Neural crest cell (in vitro differentiated cells): ENCODE measurements at places on chromosomes 1 and 21.

DNA sequence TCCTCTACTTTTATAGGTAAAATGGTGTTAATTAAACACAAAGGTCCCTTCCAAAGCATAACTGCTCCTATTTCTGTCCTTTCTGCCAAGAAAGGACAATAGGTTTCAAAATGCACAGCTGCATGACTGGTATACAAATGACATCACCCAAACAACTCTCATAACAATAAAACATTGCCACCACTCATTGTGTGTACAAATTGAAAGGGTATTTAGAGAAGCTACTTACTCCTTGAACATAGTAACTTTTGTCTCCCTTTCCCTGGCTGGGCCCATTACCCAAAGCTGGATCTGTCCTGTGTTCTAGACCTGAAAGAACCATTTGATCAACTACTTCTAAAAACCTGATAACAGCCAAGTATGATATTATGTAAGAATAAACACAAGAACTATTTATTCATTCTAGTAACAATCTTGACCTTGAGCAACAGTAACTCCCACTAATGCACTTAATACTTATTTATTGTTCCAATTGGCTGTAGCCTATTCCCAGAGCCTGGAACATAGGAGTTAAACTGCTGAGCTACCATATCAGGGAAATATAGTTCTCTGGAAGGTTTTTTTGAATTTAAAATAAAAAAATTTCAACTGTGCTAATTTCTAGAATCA, 38.2 kb downstream of the TTLL7 start:
- no peak for DNase-seq

DNA sequence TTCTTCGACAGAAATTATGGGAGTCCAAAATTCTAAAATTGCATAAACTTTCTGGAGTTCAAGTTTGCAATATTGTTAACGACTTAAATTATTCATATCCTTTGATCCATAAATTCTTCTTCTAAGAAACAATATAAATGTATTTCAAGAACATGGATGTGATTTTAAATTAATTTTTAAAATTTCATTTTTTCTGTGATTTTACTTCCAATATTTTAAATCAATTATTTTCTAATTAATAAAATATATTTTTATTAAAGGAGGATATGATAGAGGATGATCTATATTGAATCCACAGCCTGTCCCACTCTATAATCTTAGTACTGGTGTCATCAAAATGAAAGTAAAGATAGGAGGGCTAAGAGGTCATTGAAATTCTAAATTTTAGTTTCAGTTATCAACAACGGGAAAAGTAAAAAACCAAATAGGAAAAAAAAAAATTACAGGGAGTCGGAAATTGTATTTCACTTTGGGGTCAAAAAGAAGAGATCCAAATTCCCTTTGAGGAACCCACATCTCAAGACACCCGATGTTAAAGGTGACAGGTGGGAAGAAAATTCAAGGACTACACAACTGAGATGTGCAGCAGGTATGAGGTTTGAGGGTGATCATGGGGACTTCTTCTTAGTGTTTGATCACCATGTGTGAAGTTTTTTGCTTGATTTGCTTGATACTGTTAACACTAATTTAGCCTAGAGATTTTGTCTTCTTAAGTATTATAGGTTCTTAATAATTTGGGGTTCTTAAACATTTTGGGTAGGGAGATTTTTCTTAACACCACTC, 154.8 kb upstream of the RGS18 start:
- DNase-seq = no peak

DNA sequence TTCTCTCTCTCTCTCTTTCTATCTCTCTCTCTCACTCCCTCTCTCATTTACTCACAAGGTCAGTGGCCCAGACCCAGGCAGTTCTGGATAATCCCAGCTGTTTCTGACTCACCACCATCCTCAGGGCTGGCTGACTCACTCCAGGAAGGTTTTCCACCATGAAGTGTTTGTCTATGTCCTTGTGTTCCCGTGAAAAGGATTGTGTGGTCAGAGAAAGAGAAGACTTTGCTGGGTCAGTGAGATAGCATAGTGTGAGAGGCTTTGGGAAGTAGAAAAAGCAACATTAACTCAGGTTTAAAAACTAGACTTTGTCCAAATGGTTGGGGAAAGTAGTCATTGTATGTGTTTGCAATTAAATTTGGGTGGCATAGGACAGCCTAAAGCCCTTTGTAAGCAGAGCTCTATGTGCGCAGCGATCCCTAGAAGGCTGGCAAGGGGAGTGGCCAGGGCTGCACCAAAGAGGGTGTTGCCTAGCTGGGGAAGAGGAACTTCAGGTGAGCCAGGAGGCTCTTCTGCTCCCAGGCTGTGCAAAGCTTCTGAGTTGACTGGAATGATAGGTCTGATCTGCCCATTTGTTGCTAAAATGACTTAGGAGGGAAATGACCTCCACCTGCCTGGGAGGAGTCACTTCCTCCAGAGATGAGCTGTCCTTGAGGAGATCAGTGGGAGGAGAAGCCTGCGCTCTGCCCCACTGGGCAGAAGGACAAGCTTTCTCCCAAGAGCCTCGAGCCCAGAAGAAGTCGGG, 4.9 kb upstream of the CAPN2 start:
- DNase-seq = no peak

GRCh38 chr1:247175458-247175857, 3.6 kb upstream of the ZNF124 start:
- no peak for DNase-seq

GRCh38 chr1:10495952-10496351, 21.2 kb downstream of the PEX14 start:
- no peak for DNase-seq

DNA sequence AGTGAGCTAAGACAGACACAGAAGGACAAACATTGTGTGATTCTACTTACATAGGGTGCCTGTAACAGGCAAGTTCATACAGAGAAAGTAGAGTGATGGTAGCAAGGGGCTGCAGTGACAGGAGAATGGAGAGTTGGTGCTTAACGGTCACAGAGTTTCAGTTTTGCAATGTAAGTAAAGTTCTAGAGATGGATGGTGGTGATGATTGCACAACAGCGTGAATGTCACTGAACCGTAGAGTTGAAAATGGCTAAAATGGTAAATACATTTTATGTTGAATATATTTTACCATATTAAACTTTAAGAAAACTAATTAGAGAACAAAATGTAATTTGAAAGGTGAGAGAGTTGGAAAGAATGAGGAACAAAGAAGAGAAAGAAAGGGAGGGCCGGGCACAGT, 8.7 kb downstream of the CFAP107 start:
- no peak for DNase-seq

DNA sequence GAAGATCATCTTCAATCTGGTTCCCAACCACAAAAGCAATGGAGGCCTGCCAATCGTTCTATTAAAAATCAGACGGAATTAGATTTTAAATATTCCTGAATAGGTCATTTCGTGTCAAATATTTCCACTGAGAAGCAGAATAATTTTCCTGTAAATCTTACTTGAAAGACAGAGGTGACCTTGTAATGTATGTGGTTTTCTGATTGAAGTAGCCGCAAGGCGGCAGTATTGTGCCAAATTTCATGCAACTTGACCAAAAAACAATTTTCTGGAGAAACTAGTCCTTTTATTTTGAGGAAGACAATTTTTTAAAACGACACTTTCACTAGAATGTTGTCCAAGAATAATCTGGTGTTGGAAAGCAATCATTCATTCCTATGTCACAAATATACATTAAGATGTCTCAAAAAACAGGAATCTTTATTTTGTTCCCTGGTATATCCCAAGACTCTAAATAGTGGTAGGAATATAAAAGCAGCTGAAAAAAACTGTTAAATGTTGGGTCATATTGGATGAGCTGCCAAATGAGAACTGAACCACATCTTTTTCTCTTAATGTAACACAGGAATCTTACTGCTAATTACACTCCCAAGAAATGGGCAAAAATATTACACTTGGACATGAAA, 33.6 kb downstream of the SPAG17 start:
- peak; percentile 73 for DNase-seq

DNA sequence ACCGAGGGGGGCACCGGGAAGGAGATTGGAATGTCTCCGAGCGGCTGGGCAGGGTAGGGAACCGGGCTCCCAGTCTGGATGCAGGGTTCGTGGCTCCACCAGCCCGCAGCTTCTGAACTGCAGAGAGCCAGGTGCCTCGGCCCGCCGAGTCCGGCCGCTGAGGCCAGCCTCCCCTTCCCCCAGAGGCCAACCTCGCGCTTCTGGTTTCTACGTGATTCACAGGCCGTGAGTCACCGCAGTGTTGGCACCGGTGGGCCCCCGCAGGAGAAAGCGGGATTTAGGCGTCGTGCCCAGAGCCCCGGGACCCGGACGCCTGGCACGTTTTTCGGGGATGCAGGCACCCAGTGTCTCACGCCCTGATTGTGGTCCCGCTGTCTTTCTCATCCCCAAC, 458 bp downstream of the CRABP2 start:
- DNase-seq = no peak

DNA sequence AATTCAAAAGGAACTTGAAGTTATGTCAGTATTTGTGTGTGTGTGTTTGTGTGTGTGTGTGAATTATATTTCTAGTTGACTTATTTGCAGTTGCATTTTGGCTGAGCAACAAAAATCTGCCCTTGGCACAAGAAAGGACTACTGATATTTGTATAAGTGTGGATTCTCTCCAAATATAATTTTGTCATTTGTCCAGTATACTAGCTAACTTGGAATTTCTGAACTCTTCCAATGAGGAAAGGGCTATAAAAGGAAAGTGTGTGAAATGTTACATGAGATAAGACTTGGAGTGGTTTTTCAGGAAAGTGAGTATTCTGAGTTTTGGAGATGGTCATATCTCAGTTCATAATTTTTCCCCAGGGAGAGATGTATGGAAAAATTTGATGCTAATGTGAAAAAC, 1384.1 kb upstream of the B3GALT2 start:
- DNase-seq = no peak

- no peak for DNase-seq
Observed at GRCh38 chr1:112904071-112904830, 51.7 kb downstream of the SLC16A1 start.

- no peak for DNase-seq
Observed at GRCh38 chr1:101299141-101299540, 62.3 kb downstream of the S1PR1 start.

DNA sequence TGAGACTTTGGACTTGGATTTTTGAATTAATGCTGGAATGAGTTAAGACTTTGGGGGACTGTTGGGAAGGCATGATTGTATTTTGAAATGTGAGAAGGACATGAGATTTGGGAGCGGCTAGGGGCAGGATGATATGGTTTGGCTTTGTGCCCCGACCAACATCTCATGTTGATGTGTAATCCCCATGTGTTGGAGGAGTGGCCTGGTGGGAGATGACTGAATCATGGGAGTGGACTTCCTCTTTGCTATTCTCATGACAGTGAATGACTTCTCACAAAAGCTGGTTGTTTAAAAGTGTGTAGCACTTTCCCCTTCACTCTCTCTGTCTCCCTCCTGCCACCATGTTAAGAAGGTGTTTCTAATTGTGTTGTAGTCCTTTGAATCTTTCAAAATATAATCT, 9.3 kb upstream of the PHGDH start:
- DNase-seq = no peak

GRCh38 chr1:81974883-81975555, 174.3 kb downstream of the ADGRL2 start:
- no peak for DNase-seq

DNA sequence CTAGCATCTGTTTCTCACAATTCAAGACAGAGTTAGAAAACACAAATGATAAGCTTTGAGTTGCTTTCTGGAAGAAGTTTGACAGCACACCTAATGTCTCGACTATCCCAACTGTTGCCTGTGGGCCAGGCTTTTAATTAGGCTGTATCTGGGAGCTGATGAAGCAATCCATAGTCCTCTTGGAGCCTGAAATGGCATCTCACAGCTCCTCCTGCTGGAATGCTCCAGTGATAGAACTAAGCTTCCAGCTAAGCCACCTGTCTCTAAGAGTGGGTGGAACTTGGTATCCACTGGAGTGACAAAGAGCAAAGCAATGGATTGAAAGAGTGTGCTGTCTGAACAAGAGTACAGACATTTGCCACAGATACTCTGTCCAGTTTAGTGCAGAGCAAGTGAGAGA, 605.3 kb upstream of the NR5A2 start:
- DNase-seq = no peak

DNA sequence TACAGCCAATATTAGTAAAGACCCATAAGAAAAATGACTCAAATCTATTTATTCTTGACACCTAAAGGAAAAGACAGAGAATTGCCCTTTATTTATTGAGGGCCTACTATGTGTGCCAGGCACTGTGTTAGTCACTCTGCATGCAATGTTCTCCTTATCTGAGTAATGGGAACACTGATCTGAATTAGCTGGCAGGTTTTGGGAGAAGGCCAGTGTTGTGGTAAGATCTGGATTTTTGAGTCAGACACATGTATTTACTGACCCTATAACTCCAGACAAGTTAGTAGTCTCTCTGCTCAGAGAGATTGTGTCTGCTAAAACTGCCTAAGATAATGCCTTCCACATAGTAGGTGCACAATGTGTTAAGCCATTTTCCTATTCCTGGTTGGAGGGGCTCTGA, 17.3 kb downstream of the LCE4A start:
- DNase-seq = no peak

DNA sequence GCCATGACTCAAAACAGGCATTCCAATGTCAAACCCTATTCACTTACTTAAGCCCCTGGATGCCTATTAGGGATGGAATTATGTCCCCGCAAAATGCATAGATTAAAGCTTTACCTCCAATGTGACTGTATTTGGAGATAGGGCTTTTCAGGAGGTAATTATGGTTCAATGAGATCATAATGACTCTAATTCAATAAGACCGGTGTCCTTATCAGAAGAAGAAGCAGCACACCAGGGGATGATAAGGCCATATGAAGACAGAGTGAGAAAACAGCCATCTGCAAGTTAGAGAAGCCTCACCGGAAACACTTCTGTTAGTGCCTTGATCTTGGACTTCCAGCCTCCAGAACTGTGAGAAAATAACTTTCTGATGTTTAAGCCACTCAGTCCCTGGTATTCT, 1131.8 kb upstream of the TMPRSS15 start:
- DNase-seq = no peak

GRCh38 chr1:84365225-84366221, 32.8 kb upstream of the DNASE2B start:
- DNase-seq = no peak

DNA sequence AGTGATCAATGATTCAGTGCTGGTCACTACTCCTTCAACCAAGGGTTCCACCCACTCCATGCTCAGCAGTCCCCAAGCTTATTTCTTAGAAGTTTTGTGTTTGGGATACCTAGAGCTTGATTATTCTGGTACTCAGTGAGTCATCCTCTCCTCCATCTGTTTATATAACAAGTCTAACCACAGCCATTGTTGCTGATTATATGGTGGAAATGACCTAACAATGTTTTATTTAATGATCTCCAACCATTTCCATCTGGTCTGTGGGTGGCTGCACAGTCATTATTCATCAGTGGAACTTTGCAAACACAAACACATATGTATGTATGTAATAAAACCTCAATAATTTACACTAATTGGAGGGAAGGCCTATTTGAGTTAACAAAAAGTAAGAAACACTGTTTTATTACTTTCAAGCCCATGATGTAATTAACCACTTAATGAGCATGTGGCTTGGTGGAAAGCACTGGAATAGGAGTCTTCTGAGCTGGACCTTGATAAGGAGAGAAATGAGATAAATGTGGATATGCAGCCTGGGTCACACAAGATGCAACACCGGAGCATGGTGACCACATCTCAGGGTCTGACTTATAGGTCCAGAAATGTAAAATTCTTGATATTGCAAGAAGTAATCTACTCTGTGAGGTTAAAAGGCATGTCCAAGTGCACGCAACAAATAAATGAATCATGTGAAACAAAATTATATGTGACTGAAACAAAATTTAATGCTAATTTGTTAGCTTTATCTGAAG, 99.0 kb upstream of the WLS start:
- DNase-seq = no peak

GRCh38 chr1:80847904-80848303, 952.8 kb upstream of the ADGRL2 start:
- no peak for DNase-seq
